ENCODE measurements at places on chromosomes 5 and 9.

GRCh38 chr5:59327191-59327980 is 566.1 kb downstream of the PDE4D start:
- no peak for DNase-seq

- no peak for DNase-seq
Observed at GRCh38 chr5:100537946-100538345, 2.8 kb downstream of the FAM174A start.

GRCh38 chr5:60792438-60792837 is 51.6 kb downstream of the ELOVL7 start:
- DNase-seq, result no peak

DNA sequence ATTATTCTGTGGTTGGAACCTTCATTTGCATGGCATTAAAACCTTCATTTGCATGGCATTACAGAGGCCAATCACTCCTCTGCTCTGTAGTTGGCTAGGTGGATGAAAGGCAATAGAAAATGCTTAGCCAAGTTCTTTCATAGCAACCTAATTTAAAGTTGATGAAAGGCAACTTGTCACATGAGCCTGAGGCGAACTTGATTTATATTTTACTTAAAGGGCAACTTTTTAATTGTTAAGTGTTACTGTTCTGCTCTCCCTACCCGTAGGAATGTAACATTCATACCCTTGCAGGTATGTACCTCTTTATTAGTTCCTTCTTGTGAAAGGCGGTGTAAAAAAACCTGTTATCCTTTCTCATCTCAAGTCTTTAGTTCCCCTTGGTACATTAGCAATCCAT is 7.9 kb upstream of the ERMP1 start:
- DNase-seq, result no peak

DNA sequence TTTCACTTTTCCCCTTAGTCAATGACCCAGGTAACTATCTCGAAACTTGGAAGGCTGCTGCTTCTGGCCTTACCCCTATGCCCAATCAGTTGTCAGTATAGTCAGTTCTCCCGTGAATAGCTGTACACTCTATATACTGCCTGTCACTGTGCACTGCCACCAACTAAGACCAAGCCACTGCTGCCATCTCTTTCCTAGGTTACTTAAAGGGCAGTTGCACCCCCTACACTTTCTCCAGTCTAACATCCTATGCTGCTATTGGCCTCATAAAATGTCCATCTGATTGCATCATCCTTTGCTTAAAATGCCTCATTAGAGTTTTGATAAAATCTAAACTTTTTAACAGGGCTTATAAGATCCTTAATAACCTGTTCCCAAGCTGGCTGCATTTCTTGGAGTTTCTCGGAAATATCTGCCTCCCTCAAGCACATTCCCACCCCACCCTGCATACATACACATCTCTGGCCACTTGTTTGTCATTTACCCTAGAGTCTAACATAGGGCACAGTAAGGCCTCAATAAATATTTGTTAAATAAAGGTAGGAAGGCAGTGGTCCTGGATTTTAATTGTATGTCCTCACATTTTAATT is 32.8 kb upstream of the TNFAIP8 start:
- no peak for DNase-seq

GRCh38 chr9:18717759-18718158 is 243.8 kb downstream of the ADAMTSL1 start:
- DNase-seq, result no peak

DNA sequence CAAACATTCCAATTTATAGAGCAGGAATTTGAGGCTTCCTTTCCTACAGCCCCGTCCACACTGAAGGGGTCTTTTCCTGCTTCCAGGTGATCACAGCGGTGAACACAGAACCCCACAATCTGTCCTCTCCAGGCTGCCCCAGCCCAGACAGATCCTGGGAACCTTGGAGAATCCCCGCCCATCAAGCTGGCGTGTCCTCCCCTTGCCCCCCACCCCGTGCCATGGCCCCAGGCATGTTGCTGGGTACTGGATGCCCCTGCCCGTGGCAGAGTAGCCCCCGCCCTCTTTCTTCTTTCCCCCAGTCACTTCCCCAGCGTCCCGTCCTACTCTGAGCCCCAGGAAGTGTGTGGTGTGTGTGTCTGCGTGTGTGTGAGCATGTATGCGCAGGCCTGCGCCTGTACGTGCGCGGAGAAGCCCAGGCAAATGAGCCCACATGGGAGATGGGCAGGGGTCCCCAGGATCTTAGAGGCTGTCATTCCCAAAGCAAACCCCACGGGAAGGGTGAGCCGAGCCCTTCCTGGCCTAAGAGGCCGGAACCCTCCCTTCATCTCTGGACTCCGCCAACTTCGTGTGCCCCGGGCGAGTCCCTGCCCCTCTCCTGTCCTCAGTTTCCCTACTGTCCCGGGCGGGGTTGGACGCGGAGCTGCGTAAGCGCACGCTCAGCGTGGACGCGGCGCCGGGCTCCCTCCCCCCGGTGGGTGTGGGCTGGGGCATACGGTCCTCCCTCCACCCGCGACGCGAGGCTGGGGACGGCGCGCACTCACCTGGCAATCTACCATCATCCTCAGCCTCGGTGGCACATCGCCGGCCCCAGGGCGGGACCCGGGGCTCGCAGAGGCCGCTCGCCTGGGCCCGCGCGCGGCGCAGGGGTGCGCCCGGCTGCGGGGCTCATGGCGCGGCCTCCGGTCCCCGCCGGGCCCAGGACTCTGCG is 15.2 kb downstream of the GBGT1 start:
- no peak for DNase-seq

GRCh38 chr9:113909421-113909820 is 33.3 kb downstream of the ZNF618 start:
- DNase-seq, result no peak

DNA sequence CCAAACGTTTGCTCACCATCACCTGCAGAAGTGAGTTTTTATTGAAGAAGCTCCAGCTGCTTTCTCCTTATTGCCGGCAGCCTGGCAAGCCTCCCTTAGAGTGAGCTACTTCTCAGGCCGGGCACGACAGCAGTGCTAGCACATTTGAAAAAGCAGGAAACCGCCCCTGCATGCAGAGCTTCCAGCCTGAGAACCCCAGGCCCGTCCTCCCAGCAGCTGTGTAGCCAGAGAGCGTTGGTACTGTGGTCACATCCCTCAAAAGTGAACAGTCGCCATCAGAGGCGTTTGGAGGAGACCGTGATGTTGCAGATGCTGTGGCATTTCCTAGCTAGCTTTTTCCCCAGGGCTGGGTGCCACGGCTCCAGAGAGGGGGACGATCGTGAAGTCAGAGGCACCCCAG is 23.5 kb downstream of the SLC25A25 start:
- no peak for DNase-seq

DNA sequence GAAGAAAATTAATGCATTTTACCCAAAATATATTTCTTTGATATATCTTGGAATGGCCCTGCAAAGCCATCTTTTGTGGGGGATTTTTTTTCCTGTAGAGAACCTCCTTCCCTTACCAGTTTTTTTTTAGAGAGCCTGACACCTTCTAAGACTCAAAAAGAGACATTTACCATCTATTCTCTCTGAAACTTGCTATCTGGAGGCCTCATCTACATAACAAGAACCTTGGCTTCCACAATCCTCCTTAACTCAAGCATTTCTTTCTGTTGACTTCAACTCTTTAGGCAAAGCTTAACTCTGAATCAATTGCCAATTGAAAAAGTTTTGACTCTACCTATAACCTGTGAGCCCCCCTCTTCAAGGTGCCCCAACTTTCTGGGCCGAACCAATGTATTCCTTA is 6.2 kb downstream of the SLC45A2 start:
- no peak for DNase-seq

- DNase-seq, result no peak
Observed at GRCh38 chr5:11491404-11492075, 412.7 kb downstream of the CTNND2 start.

DNA sequence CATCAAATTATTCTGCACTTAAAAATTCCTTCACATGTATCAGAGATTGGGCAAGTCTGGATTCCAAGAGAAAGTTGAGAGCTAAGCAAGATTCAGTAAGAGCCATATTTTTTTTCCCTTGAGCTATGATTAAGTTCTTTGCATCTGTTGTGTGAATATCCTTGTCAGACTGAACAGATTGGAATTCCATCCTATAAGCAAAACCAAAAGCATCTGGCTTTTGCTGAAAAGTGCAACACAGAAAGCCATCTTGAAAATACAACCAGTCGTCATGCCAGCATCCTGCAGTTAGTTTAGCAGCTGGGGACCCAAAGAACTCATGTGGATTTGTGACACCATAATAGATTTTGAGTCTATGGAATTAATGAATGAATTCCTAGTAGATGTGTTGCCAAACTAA is 316.9 kb downstream of the MTRR start:
- DNase-seq, result no peak

GRCh38 chr5:122766130-122766529 is 8.8 kb upstream of the SNX2 start:
- no peak for DNase-seq

DNA sequence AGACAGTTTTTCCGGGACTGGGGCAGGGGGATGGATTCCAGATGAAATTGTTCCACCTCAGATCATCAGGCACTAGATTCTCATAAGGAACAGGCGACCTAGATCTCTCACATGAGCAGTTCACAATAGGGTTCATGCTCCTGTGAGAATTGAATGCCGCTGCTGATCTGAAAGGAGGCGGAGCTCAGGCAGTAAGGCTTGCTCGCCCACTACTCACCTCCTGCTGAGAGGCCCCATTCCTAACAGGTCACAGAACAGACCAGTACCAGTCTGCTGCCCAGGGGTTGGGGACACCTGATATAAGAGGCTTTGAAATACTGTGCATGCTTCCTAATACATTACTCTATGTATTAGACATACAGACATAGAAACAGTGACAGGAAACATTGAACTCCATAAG is 41.1 kb downstream of the PTPRD start:
- no peak for DNase-seq

DNA sequence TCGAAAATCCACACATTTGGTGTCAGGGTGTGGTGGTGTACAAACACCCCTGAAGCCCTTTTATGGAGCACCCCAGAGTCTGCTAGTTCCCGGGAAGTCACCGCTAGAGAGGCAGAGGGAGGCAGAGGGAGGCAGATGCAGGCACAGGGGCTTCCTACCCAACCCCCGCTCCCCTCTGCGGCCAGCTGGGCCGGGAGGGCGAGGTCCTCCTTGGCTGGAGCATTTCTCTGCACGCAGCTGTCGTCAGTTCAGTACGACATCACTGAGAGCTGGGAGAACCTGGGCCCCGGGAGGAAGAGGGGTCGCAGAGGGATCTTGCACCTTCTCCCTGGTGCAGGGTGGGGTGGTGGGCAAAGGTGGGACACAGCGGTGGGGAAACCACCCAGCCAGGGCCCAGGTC is 15.8 kb upstream of the UBAC1 start:
- DNase-seq, result no peak

- no peak for DNase-seq
Observed at GRCh38 chr5:76204713-76205112, 121.5 kb downstream of the SV2C start.

- DNase-seq, result no peak
Observed at GRCh38 chr5:178671602-178672144, 44.8 kb upstream of the CLK4 start.

GRCh38 chr5:78560000-78560855 is 88.3 kb downstream of the LHFPL2 start:
- DNase-seq, result no peak

- DNase-seq, result no peak
Observed at GRCh38 chr9:91849694-91850093, 100.3 kb downstream of the ROR2 start.

GRCh38 chr5:102483736-102484135 is 15.1 kb downstream of the SLCO6A1 start:
- no peak for DNase-seq

GRCh38 chr5:117615226-117615625 is 1040.6 kb upstream of the SEMA6A start:
- no peak for DNase-seq

DNA sequence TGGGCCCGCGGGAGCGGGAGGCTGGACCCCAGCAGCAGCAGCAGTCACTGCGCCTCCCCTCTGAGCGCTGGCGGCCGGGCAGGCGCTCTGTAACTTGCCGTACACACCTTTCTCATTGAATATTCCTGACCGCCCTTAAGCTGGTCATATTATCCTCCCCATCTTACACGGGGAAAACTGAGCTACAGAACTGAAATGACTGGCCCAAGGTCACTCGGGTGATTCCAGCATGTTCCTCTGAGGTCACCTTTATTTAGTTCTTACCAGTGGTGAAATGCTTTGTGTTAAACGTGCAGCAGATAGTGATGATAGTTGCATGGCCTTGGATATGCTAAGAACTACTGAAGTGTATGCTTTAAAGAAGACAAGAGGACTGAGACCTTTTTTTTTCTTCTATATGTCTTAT is 607 bp downstream of the UQCRQ start:
- DNase-seq, result no peak

DNA sequence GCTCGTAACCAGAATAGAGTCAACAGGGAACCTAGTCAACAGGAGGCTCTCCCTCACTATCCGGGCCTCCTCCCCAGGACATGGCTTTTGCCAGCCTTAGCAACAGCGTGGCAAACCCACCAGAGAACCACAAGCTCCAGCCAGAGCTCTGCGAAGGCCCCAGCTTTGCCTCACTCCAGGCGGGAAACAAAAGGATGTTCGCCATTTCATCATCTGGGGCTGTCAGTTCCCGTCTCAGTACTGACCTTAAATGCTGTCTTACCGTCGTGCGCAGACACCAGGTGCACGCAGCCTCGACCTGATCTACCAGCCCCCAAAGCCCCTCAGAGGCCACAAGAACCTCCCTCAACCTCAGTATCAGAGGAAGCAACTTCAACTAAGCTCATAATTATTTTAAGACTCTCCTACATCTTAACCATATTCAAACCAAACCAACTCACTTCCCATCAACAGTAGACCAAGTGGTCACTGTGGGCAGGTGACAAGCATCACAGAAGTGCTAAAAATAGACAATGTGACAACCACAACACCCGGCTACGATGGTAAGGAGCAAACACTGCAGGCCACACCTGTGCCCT is 71.4 kb downstream of the SEMA4D start:
- DNase-seq, result no peak

GRCh38 chr9:11713077-11713476 is 980.1 kb upstream of the TYRP1 start:
- DNase-seq, result no peak

DNA sequence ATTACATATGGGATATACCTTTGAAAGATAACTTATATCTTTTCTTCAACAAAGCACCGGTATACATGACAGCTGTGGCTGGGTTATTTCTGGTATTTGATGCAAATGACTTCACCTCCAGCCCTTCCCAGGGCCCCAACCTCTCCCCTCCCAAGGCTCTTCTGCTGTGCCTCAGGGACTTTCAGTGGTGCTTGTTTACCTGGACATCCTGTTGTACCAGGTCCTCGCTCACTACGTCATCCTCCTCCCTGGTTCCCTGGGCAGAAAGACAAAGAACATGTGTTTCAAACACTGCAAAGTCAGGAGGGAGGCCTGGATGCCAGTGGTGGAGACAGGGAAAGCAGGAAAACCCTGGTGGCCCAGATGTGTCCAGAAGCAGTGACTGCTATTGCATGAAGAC is 23.4 kb downstream of the ANXA6 start:
- no peak for DNase-seq

GRCh38 chr5:90306613-90307012 is 102.9 kb downstream of the CETN3 start:
- DNase-seq, result no peak

Data from stimulated activated CD4-positive, alpha-beta T cell treated with anti-CD3 and anti-CD28 coated beads, Interleukin-1b, Interleukin-23, amount 100 ng/mL, for 1 hour (primary cell).